Osteoblast (primary cell): ENCODE measurements at places on chromosomes 7 and 10. TPM values are rescaled to one million over a fixed set of nuclear protein-coding genes. Genes with fewer than 3 reads are reported as not detected.

The TACC2 gene
- total RNA-seq, result 5.0 and 5.8 TPM in 2 replicates

- DNase-seq, result no peak
These were observed 352.3 kb upstream of the KLF6 start for GRCh38 chr10:4137299-4137698.

- no peak for DNase-seq
These were observed 6.4 kb downstream of the CYP3A7 start for GRCh38 chr7:99728615-99729014.

DNA sequence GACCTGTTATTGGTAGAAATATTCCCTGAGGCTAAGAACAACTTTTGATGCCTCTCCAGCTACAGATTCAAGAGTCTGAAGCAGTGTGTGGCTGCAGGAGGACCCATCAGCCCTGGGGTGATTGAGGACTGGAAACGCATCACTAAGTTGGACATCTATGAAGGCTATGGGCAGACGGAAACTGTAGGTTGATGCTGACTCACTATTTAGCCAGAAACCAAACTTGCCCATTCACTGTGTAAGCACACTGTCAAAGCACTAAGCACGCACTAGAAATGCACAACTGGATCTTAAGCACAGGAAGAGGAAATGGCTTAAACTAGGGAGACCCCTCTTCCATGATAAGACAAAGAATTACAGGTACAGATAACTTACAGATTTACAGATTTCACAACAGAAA is 20.8 kb downstream of the ACSM6 start:
- DNase-seq, result no peak

GRCh38 chr7:99383791-99384370 is 9.4 kb downstream of the ARPC1B start:
- no peak for DNase-seq

DNA sequence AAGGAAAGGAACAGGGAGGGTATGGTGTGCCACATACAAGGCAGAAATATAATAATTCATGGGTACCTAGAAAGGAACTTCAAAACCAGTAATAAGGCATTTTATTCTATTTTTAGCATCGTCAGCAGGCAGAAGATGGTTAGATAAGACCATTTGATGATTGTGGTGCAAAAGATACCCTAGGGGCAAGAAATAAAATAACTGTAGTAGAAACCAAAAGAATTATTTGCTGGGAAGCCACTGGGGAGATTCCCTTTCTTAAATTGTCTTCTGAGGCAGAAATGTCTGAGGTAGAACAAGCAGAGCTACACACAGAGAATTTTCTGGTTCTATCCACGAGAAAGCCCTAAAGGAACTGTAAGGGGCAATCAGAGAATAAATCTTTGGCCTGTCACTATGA is 64.3 kb upstream of the PCGF5 start:
- DNase-seq, result no peak

The DNAJC1 gene
- total RNA-seq, result 83.1 and 83.2 TPM in 2 replicates

- no peak for DNase-seq
These were observed 90.8 kb downstream of the DPY19L1 start for GRCh38 chr7:34946486-34946885.

The GNAT3 gene
- total RNA-seq, result not detected in 2 replicates

The HYAL4 gene
- not detected in 2 replicates for total RNA-seq
